ENCODE measurements at places on chromosomes 2 and 18.

DNA sequence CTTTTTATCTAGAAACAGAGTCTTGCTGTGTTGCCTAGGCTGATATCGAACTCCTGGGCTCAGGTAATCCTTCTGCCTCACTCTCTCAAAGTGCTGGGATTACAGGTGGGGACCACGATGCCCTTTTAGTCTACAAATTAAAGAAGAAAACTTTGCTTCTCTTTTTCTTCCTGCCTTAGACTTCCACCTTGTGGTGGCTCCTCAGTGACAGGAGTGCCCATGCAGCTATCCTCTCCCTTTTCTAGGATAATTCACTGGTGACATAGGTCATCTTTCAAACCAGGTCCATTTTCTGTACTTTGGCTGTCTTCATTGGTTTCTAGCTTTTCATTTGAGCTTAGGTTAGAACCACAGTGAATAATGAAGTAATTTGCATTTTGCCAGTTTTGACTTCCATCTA lies 13.6 kb downstream of the DCAF17 start:
- ATAC-seq, result no peak

- ATAC-seq, result no peak
These were observed 21.2 kb upstream of the EPAS1 start for GRCh38 chr2:46275995-46276394.

DNA sequence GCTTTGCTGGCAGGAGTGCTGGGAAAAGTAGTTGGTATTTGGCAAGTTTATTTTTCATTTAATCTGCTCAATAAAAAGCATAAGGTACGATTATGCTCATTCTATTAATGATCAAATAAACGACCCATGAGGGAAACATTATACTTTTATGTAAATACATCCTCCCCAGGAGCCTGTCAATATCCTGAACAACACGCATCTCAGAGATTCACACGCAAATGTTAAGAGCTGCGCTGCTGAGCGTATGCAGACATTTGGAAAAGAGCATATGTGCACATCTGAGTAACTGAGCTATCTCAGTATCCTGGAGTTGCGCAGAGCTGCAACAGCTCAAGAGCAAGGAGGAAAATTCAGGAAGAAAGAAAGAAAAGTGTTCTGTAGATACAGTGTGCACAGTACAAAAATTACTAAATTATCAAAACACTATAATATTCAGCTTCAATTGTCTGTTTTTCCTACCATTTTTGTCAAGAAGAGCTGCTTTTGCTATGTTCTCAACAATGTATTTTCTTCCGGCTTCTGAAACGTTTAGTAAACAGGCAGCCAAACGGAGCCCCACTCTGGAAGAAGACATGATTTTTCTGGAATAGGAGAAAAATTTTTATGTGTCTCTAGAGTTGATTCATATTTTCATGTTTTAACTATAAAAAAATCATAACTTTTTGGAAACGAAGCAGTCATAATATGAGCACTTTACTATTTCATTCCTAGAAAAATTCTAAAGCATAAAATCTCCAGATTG lies 2.4 kb downstream of the FTCDNL1 start:
- no peak for ATAC-seq

- no peak for ATAC-seq
These were observed 14.9 kb upstream of the ECEL1 start for GRCh38 chr2:232502511-232502910.

GRCh38 chr2:18219676-18220075 lies 340.8 kb downstream of the RDH14 start:
- ATAC-seq, result no peak

DNA sequence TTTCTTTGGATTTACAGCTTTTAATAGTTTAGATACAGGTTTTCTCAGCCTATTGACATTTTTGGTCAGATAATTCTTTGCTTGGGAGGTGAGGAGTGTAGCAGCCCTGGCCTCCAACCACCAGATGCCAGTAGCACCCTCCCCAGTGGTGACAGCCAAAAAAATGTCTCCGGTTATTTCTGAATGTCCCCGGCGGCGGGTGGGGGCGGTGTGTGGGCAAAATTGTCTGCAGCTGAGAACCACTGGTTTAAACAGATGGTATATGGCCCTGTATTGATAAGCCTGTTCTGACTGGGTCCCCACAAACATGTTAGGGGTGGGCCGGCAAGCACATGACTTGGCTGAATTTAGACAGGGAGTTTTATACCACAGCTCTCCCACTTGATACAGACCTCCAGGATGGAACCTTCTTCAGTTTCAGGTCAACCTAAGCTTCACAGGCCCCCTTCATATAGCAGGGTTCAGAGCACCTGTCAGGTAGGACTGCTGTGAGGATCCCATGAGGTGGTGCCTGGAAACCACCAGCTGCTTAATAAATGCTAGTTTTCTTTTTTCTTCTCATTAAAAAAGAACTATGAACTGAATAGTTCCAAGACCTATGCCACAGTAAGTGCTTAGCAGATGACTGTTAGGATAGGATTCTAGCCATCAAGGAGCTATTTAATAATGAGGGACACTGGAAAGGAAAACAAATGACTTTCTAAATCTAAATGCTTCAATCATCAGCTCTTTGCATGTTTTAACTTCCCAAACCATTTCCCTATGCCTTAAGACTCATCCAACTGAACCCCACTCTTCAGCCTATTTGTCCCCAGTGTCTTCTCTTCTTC lies 18.1 kb downstream of the LPIN2 start:
- peak; percentile 26 for ATAC-seq

GRCh38 chr18:27715751-27716150 lies 461.2 kb downstream of the CDH2 start:
- ATAC-seq, result no peak

GRCh38 chr18:58287353-58288274 lies 243.6 kb downstream of the NEDD4L start:
- no peak for ATAC-seq

GRCh38 chr2:153394247-153394646 lies 84.3 kb downstream of the RPRM start:
- no peak for ATAC-seq

DNA sequence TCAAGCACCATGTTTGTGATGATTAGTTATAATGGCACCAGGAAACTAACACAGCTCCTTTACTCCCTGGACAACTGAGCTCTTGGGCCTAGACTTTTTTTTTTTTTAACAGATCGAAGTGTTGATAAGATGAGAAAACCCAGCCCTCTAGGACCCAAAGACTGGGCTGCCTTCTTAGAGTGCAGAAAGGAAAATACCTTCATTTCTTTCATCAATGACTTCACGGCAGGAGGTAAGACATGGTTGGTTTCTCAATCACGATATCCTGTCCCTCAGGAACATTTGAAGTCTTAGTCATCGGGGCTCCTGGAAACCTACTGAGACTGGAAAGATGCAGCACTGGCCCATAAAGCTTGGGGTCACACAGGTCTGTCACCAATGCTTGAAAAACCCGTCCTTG lies 84.7 kb downstream of the TNFRSF11A start:
- ATAC-seq, result no peak
